ENCODE measurements at places on chromosomes 2 and 18. TPM values are rescaled to one million over a fixed set of nuclear protein-coding genes. Genes with fewer than 3 reads are reported as not detected.

REG3G gene
- not detected for total RNA-seq

DNA sequence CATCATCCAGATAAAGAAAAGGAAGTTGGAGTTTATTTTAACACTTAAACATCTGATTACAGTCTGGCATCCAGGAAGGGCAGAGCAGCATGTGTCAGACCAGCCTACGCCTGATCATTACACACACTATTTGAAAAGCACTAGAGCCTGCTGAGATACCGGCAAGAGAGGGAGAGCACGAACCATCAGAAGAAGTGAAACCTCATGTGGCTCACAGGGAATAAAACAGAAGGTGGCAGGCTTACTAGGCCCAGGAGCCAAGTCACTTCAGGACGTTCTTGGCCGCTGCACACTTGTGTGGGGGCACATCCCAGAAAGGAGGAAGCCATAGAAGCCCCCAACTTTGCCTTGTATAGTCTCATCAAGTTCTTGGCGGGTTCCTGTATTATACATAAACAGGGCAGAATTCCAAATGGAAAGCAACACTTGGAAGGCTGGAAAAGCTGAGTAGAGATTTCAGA, 105.5 kb downstream of the UGGT1 start:
- H3K27ac ChIP-seq = no peak overlapping the region
- peaks cover 16% of the 10 kb centered on the region for H3K36me3 ChIP-seq
- H3K27me3 ChIP-seq = no peaks in the 10 kb centered on the region
- DNase-seq = no peak
- H3K4me3 ChIP-seq = no peak overlapping the region

ADD2 gene
- total RNA-seq = 0.14 TPM

GRCh38 chr2:25115902-25116301, 52.5 kb downstream of the POMC start:
- no peaks in the 10 kb centered on the region for H3K36me3 ChIP-seq
- H3K4me1 ChIP-seq = no peaks in the 10 kb centered on the region
- DNase-seq = no peak

- peak overlapping the region; percentile 28 for H3K27ac ChIP-seq
- H3K27me3 ChIP-seq = no peaks in the 10 kb centered on the region
- peaks cover 18% of the 10 kb centered on the region for H3K4me1 ChIP-seq
- peak overlapping the region; percentile 78 for H3K4me3 ChIP-seq
Observed at GRCh38 chr2:102143450-102143985, 972 bp downstream of the IL1R1 start.

GRCh38 chr2:228374741-228375140, 193.3 kb upstream of the SPHKAP start:
- H3K36me3 ChIP-seq = no peaks in the 10 kb centered on the region
- H3K4me1 ChIP-seq = no peaks in the 10 kb centered on the region
- no peak for DNase-seq
- no peak overlapping the region for H3K4me3 ChIP-seq
- H3K27me3 ChIP-seq = no peaks in the 10 kb centered on the region

GRCh38 chr2:241788572-241788971, 11.9 kb downstream of the GAL3ST2 start:
- H3K4me3 ChIP-seq = no peak overlapping the region
- H3K27ac ChIP-seq = no peak overlapping the region
- DNase-seq = no peak
- H3K36me3 ChIP-seq = no peaks in the 10 kb centered on the region
- no peaks in the 10 kb centered on the region for H3K4me1 ChIP-seq
- H3K27me3 ChIP-seq = peaks cover 74% of the 10 kb centered on the region

GRCh38 chr2:193336781-193337180, 1142.0 kb upstream of the TMEFF2 start:
- no peak overlapping the region for H3K4me3 ChIP-seq
- no peaks in the 10 kb centered on the region for H3K36me3 ChIP-seq
- no peaks in the 10 kb centered on the region for H3K27me3 ChIP-seq
- no peak overlapping the region for H3K27ac ChIP-seq
- no peak for DNase-seq

DNA sequence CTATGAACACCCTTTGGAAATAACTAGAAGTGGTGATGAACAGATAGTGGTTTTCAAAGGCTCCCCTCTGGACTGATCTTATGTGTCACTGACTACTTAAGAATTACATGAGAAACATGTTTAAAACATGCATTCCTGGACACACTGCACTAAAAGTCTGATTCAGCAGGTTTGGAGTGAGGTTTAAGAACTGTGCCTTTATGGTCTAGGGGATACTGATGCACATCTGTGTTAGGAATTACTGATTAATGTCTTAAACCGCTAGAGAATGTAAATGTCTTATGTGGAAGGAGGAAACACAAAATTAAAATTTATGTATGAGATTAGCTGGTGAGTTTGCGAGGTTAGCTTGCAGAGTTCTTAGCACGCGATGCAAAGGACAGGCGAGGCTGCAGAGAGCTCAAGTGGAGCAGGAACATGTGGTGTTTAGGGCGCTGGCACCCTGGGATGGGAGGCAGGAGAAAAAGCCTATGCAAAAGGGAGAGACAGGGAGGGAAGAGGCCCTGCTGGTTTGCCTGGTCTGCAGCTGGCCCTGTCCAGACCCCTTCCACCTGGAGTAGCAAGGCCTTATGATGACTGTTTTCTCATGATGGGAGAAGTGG, 11.7 kb downstream of the SH3YL1 start:
- H3K36me3 ChIP-seq = peaks cover 6% of the 10 kb centered on the region
- no peak overlapping the region for H3K4me3 ChIP-seq
- no peaks in the 10 kb centered on the region for H3K4me1 ChIP-seq
- H3K27ac ChIP-seq = no peak overlapping the region

GRCh38 chr2:181058378-181059269, 78.2 kb downstream of the UBE2E3 start:
- no peak overlapping the region for H3K4me3 ChIP-seq
- H3K27me3 ChIP-seq = no peaks in the 10 kb centered on the region
- H3K4me1 ChIP-seq = peaks cover 10% of the 10 kb centered on the region
- H3K36me3 ChIP-seq = no peaks in the 10 kb centered on the region

All from Calu3 (cell line).